ENCODE measurements at places on chromosomes 12 and 14.

- no peak for DNase-seq
Observed at GRCh38 chr12:92543359-92543758, 159.4 kb upstream of the PLEKHG7 start.

GRCh38 chr14:47277703-47278102, 397.7 kb downstream of the MDGA2 start:
- no peak for DNase-seq

DNA sequence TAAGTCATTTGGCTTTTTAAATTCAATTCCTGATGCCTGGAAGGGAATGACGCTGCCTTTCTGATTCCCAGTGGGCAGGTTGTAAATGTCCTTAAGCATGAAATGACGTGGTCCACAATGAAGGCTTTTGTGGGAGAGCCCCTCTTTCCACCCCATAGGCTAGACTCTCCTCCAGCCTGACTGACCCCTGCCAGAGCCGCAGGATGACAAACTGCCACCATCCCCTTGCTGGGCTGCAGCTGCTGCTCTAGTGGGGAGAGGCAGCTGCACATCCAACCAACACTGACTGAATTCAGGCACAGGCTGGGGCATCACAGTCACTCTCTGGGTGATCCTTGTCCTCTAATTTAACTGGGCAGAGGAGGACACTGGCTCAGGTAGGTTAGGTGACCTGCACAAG, 6.3 kb downstream of the TSPAN11 start:
- DNase-seq: no peak

- DNase-seq: no peak
Observed at GRCh38 chr14:45810152-45810872, 557.3 kb upstream of the MIS18BP1 start.

GRCh38 chr12:16618256-16618655, 12.3 kb upstream of the LMO3 start:
- DNase-seq: no peak

DNA sequence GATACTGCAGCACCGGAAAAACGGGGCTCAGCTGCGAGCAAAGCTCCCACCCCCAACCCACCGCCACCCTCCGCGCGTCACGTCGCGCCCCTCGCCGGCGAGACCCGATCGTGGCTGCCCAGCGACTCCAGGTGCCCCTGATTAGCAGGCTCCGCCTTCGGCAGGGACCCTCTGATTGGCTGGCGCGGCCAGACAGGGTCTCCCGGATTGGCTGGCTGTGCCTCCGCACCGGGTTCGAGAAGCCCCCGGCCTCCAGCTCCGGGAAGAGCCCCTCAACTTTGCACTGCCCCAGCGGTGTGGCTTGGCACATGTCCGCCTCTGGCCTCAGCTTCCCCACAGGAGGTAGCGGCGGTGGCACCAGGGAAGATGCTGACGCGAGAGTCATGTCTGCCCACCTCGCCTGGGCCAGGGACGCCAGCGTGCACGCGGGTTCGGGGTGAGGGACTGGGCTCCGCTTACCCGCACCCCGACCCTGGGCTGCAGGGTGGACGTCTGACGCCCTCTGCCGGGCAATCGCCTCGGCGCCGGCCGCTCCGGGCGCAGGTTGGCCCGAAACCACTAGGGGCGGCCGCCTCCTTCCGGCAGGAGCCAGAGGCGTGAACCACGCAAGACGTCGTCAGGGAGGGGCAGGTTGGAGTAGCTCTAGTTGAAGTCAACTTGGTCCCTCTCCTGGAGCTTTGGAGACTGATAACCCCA, 498 bp upstream of the RHOF start:
- DNase-seq: peak; percentile 93

GRCh38 chr14:34833549-34834523, 41.3 kb downstream of the BAZ1A start:
- DNase-seq: no peak

DNA sequence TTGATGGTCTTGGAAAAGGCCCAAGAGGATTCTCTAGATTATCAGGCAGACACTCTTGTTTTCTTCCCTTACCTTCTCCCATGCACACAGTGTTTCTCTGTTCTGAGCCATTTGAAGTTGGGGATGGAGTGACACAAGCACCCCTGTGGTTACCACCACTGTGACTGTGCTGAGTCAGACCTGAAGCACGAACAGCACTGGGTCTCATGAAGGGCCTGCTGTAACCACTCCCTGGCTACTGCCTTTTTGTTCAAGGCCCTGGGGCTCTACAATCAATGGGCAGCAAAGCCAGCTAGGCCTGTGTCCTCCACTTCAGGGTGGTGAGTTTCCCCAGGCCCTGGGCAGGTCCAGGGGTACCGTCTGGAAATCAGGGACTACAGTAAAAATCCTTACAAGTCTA, 65.5 kb downstream of the TSPAN8 start:
- DNase-seq: no peak

DNA sequence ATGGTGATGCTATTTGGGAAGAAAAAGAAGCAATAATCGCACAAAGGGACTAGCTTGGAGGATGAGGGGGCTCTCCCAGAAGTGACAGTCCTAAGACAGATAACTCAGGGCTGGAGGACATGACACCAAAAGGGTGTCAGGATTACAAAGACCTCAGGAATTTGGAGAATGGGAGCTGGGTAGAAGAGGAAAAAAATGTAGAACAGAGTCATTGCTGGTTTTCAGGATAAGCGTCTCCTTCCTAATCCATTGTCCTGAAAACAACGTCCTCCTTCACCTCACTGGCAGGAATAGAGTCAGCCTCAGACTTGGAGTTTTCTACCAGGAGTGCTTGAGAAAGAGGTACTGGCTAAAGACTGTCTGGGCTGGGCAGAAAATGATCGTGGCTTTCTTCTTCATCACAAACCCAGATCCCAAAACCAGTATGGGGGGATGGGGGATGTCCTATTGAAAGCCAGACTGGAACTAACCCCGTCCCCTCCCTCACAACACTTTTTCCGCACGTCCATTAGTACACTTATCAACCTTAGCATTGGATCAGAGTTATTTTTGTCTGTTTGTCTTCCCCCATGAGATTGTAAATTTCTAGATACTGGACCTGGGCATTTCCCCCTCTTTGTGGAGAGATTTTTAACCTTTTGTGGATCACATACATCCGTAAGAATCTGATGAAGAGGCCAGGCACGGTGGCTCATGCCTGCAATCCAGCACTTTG, 14.3 kb downstream of the B4GALNT3 start:
- DNase-seq: no peak

DNA sequence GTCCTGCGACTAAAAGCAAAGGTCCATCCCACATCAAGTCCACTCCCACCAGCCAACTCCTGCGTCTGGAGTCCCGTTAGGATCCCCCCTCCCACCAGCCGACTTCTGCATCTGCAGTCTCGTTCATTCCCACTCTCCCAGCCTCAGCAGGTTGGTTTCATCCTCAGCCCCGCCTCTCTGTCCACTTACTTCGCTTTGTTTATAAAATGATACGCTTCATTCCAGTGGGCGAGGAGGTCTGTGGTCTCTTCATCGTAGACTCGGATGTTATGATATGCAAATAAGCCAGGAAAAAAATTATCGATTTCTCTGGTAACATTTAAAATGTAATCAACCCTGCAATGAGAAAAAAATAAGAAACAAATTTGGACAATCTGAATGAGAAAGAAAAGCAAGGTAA, 56.8 kb downstream of the SSH1 start:
- DNase-seq: no peak

DNA sequence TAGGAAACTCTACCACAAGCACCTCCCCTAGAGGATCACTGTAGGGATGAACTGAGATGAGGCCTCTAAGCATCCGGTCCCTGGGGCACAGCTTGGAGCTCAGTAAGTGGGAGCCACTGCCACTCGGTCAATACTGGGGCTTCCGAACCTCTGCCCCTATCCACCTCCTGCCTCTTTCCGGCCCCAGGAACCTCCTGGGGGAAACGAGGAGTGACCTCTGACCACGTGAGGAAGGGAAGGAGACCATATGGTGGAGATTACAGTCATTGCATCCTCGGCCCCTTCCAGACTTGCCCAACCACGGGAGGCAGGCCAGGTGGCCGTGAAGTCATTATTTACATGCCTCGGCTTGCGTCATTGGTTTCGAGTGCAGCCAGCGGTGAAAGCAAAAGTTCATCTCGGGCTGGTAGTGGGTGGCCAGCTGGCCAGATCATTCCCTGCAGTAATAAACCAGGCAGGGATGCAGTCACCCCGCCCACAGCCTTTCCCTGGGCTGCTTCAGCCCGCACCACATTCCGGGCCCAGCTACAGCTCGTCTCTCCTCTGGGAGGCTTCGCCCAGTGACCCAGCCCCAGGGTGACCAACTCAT, 65.4 kb downstream of the C14orf132 start:
- DNase-seq: no peak

- no peak for DNase-seq
Observed at GRCh38 chr14:102819747-102820330, 42.6 kb downstream of the TRAF3 start.

DNA sequence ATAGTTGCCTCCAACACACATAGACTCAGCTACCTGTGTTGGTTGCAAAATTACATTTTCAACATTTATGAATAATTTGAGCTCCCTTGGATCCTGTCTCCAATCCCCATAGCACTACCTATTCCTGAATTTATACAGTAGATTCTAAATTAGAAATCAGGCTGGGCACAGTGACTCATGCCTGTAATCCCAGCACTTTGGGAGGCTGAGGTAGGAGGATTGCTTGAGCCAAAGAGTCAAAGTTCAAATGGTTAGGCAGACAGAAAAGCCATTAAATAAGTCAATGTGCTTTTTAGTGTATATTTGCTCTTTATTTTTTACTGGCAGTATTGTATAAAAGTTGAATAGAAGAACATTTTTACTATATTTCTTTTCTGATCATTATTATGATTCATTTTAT, 24.9 kb upstream of the C2CD5 start:
- no peak for DNase-seq

DNA sequence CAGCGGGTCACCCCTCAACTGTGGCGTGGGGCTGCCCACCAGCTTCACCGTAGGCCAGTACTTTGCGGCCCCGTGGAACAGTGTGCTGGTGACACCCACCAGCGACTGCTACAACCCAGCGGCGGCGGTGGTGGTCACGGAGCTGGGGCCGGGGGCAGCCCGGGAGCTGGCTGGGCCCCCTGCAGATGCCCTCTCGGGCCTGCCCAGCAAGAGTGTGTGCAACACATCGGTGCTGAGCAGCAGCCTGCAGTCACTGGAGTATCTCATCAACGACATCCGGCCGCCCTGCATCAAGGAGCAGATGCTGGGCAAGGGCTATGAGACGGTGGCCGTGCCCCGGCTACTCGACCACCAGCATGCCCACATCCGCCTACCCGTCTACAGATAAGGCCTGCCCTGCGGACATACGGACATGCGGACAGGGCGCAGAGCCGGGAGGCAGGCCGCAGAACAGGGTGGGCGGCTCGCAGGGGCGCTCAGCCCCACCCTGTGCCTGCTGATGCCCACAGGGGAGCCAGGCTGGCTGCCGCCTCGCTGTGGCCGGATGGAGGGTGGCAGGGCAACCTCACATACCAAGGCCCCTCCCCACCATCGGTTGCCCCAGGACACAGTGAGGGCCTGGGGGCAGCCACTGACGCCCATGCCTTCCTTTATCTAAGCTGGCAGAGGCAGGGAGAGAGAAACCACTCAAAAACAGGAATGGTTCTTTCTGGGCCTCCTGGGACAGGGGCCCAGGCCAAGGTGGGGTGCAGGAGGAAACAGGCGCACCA, 55.5 kb downstream of the FAM222A start:
- DNase-seq: no peak

DNA sequence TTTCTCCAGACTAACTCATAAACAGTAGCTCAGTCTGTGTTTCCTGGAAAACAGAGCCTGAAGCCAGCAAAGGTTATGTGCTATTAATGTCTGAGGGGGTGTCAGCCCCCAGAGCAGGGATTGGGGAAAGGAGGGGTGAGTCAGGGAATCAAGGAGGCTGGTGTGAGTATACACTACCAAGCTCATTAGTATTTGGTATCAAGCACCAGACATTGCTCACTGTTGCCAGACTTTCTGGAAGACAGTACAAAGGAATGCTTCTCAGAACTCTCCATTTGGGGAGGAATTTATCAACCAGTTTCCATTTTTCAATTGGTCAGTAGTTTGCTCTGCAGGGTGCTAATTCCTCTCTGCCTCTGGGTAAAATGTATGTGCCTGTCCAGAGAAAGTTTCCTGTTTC, 443.4 kb downstream of the GLT1D1 start:
- DNase-seq: no peak

- DNase-seq: no peak
Observed at GRCh38 chr14:22231018-22231417, 358.0 kb downstream of the DAD1 start.

GRCh38 chr12:27772328-27773049, 7.5 kb upstream of the KLHL42 start:
- no peak for DNase-seq

GRCh38 chr12:5807090-5807414, 138.0 kb downstream of the ANO2 start:
- DNase-seq: no peak

DNA sequence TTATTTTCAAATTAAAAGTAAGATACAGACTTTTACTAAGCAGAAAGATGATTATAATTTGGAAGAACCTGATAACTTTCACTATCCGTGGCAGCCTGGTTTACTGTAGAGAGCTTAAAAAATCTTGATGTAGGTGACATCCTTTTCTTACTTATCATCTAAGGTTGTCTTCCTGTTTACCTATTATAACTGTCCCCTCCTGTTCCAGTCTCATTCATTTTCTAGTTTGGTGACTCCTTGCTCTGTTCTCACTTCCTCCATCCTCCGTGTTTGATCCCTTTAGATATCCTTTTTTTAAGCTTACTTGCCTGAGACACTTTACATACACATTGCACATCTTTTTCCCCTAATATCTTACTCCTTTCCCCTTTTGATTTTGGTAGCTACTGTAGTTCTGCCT, 27.5 kb downstream of the CCDC91 start:
- no peak for DNase-seq

DNA sequence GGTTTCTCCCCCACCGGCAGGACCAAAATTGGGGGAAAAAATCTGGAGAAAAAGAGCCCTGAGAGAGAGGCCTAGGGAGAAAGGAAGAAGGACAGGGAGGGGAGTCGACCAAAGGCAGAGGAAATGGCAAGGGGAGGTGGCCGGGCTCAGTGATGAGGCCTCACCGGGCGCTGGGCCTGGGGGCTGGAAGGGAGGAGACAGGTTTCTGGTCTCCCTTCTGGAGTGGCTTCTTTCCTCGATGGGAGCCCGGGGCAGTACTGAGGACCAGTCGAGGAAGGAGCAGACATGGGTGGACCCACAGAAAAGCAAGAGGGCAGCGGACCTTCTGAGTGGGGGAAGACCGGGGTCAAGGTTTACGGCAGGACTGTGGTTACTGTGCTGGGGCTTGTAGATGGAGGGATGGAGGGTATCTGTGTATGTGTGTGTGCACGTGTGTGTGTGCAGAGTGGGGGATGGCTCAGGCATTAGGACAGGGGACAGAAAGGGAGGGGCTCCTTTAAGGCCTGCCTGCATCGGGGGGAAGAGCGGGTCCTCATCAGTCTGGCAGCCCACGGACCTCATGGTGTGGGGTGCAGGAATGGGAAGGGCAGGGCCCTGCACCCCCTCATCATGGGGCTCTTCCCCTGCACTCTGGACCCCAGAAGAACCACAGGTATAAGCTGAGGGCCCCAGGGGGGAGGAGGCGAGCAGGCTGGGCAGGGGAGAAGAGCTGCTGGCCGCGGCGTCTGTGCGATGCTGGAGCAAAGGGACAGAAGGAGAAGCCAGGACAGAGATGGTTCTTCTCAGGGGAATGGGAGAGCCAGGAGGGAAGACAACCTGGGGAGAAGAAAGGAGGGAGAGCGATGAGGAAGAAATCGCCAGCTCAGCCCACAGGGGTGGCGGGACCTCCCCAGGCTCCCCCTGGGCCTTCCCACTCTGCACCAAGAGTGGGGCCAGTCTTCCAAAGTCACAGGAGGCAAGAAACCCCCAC, 15.1 kb upstream of the RPLP0 start:
- no peak for DNase-seq
